Putamen (tissue), 1 donor: ENCODE measurements at places on chromosomes 11 and 22.

DNA sequence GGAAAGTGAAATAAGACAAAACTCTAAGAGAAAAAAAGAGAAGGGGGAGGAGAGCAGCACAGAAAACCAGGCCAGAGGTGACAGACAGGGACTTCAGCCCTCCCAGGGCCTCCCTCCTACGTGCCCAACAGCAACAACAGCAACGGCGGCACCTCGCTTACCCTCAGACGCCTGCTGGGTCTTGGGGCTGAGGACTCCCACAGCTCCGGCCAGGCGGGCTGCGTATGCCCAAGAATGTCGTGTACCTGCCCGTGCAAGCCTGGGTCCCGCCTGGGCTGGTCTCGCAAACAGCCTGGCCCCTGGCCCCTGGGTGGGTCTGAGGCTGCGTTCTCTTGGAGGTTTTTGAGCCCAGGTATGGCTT lies 30.5 kb downstream of the ARAP1 start:
- DNase-seq, result no peak

- no peak for DNase-seq
Measured at GRCh38 chr22:46593996-46594946, 25.9 kb upstream of the GRAMD4 start.

DNA sequence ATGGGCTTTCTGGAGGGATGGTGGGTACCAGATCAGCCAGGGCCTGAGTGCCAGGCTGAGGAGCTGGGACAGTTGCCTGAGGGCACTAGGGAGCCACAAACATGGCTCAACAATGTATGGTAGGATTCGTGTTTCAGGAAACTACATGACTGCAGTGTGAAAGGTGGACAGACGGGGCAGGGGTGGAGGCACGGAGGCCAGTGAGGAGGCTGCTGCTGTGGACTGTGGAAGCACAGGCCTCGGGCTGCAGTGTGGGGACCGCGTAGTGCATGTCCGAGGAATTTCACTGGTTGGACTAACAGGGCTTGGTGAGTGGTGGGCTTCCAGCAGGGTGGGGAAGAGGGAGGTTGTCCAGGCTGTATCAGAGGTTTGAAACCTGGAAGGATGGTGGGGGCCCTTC lies 7.8 kb downstream of the P2RY2 start:
- no peak for DNase-seq

GRCh38 chr11:86938203-86938899 lies 16.8 kb downstream of the FZD4 start:
- no peak for DNase-seq

DNA sequence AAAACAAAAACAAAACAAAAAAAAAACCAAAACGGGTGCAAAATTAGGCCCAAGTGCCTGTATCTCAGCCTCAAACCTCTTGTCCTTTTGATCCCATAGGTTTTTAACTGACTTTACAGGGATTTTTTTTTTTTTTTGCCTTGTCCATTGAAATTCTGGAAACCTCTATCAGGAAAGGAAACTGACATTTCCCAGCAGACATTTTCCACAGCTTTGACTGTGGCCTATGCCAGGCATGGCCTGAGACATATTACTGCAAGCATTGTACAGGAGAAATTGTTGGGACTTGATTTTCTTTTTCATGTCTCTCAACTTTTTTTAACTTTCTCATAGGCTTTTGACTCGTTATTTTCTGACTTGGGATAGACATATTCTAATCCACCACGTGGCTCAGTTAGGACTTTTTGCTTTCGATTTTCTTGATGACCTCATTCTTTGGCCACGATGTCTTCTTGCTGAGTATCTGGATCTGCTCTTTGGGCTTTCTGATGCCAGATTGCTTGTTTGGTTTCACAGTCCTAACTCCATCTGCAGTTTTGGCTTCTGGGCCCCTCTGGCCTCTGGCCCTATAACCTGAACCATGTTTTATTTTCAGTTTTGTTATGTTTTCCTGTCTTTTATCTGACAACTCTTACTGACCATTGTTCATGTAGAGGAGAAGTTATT lies 336.1 kb upstream of the C11orf87 start:
- no peak for DNase-seq

DNA sequence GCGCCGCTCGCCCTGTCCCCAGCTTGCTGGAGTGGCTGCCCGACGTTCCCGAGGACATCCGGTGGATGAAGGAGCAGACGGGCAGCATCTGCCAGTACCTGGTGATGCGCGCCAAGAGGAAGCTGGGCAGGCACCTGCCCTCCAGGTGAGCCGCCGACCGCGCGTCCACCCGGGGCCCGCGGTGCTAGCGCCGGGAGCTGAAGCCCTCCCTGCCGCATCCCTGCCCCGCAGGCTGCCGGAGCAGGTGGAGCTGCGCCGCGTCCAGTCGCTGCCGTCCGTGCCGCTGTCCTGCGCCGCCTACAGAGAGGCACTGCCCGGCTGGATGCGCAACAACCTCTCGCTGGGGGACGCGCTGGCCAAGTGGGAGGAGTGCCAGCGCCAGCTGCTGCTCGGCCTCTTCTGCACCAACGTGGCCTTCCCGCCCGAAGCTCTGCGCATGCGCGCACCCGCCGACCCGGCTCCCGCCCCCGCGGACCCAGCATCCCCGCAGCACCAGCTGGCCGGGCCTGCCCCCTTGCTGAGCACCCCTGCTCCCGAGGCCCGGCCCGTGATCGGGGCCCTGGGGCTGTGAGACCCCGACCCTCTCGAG lies 3.3 kb upstream of the CRACR2B start:
- DNase-seq, result no peak

- DNase-seq, result no peak
Measured at GRCh38 chr11:59643390-59643789, 25.4 kb downstream of the PATL1 start.

DNA sequence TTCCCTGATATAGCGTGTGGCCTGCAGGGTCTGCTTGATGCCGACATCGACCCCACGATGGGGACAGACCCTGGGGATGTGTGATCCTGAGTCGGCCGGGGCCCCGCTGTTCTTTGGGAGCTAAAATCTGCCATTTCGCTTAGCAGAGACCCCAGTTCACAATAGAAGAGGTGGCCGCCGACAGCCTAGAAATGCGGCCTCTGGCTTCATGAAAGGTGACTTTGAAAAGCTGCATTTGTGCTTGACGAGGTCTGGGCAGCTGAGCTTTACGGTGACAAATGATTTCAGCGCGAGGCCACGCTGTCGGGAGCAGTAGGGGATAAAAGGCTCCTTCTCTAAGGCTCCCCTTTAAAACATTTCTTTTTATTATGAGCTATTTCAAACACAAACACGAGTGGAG lies 71.7 kb downstream of the RPS6KA4 start:
- DNase-seq, result no peak

DNA sequence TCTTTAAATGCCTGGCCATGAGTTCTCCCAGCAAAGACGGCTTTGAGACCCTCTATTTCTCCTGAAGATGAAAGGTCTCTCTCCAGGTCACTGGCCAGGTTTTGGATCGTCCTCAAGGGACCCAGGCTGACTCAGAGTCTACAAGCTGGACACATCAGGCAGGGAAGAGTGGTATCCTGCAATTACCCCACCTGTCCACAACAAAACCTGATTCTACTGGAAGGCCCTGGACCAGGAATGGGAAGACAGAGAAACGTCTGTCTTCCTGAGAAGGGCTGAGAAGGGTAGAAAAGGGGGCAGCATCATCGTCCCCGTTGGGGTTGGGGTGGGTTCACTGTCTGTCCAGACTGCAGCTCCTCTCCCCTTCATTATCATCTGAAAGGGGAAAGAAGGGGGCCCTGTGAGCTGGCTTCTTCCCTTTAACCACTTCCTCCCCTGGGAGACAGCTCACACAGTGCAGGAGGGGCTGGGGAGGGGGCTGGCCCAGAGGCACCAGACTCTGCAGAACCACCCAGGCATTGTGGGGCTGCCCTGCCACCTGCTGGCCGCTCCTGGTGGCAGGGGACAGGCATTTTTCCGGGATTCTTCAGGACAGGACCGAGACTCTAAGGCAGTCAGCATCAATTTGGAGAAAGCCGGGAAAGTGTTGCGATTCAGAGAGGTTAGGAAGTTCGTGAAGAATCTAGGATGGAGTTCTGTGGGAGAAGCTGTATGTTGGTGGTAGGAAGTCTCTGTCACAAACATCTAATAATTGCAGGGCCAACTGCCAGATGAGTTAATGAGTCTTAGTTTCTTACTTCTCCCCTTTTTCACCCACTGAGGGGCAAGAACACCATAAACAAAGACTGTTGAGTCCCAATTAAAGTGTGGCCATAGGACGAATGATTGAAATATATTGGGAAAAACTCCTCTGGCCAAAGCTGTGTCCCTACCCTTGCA lies 57.6 kb downstream of the SYN3 start:
- DNase-seq, result peak; percentile 26

DNA sequence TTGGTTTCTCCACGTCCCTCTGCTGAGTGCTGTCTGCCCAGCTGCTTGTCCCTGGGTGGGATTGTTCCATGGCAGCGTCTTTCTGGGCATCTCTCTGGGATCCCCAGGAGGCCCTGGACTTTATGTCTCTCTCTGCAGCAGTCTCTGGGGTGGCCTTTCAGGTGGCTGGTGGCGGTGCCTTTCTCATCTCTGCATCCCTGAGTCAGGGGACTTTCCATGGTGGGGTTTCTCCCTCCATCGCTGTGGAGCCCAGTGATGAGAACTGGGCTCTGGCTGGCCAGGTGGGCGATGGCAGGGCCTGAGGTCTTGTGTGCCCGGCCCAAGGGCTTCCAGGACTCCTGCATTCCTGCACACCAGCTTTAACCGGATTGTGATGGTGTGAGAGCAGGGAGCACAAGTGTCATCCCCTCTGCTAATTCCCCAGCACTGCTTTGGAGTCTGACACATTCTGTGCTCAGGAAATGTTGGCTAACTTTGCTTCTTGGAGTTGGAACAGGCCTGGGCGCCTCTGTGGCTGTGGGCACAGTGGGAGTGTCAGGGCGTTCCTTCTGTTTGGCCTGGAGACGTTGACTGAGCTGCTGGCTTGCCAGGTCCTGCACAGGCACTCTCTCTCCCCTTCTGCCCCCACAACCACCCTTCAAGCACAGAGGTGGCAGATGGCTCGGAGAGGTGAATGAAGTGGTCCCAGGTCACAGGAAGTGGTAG lies 27.9 kb downstream of the FAM83F start:
- DNase-seq, result no peak

GRCh38 chr11:21552911-21553310 lies 640.0 kb upstream of the ANO5 start:
- DNase-seq, result no peak

GRCh38 chr11:105867742-105868141 lies 154.3 kb downstream of the MSANTD4 start:
- no peak for DNase-seq

GRCh38 chr22:19689408-19689807 lies 24.9 kb upstream of the SEPTIN5 start:
- DNase-seq, result no peak

GRCh38 chr22:44185237-44186120 lies 4.8 kb downstream of the PARVG start:
- DNase-seq, result no peak

GRCh38 chr11:121328176-121328966 lies 35.8 kb downstream of the SC5D start:
- DNase-seq, result no peak

DNA sequence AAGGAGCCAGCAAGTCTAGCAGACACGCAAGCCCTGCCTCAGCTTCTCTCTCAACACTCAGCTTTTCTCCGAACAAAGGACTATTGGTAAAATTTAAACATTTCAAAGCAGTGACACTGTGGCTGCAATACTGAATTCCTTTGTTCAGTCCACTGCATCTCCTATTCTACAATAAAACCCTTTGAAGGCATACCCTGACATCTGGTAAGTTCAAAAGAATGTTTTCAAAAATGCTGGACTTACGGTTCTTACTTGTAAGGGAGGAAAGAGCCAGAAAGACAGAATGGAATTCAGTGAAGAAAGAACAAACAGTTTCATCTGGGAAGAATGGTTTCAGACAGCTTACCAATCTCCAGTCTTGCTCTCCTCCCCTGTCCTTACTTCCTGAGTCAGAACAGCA lies 12.7 kb upstream of the OR8K1 start:
- no peak for DNase-seq

GRCh38 chr11:29676993-29677392 lies 339.8 kb downstream of the KCNA4 start:
- no peak for DNase-seq

DNA sequence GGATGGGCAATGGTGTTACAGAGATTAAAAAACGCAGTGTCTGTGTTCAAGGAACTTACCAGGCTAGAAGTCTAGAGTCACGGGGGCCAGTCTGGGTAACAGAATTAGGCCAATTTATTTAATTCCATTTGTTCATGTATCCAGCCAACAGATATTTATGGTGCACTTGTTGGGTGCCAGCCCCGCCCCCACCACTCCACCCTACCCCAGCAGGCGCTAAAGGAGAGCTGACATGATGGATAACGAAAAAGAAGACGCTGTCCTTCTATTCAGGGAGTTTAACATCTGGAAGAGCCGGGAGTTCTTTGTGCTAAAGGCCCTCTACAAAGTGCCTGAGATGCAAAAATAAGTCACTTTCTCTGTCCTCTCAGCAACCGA lies 1.1 kb upstream of the BMAL1 start:
- no peak for DNase-seq

- DNase-seq, result no peak
Measured at GRCh38 chr11:114472661-114473060, 33.4 kb downstream of the REXO2 start.

GRCh38 chr11:75918331-75918730 lies 103.3 kb downstream of the UVRAG start:
- no peak for DNase-seq

DNA sequence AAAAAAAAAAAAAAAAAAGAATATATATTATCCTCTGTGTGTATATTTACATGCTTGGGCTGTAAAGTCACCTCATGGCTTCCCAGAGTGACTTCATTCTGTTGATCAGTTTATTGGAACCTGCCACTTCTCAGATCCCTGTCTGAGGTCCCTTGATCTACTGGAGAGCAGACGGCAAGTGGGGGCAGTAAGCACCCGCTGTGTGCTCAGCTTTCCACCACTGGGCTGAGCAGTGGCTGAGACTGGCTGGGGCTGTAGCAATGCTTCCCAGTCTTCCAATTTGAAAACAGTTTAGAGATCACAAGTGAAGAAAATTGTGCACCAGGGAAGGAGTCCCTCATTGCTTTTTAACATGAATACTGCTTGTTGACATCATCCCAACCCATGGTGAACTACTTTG lies 6.9 kb upstream of the RBM4B start:
- DNase-seq, result no peak

- DNase-seq, result no peak
Measured at GRCh38 chr11:2269601-2270321, 627 bp downstream of the ASCL2 start.

DNA sequence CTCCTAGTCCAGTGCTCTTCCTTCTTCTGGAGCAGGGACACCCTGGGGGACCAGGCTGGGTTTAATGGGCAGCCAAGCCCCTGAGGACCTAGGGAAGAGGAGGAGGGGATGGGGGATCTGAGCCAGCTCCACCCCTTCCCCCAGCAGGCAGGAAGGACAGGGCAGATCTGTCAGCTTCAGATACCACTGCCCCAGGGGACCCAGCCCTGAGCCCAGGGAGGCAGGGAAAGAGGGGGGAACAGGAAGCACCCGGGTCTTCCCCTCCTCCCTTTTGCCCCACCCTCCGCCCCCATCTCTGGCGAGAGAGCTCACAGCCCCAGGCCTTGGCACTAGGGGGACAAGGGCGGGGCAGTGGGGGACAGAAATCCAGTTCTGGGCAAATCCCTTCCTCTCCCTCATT lies 11.7 kb upstream of the SOX10 start:
- DNase-seq, result no peak

GRCh38 chr11:1228101-1228821 lies 5.4 kb downstream of the MUC5B start:
- DNase-seq, result no peak

- DNase-seq, result no peak
Measured at GRCh38 chr11:90587896-90588295, 365.0 kb upstream of the CHORDC1 start.

GRCh38 chr11:76688146-76688545 lies 17.6 kb upstream of the LRRC32 start:
- DNase-seq, result no peak

GRCh38 chr22:25048659-25049647 lies 96.4 kb downstream of the KIAA1671 start:
- DNase-seq, result peak; percentile 49
